ENCODE measurements at places on chromosomes 6 and 20. TPM values are rescaled to one million over a fixed set of nuclear protein-coding genes. Genes with fewer than 3 reads are reported as not detected.

GRCh38 chr6:151392427-151392826 lies 1.1 kb upstream of the ZBTB2 start:
- peak overlapping the region; percentile 90 for H3K27ac ChIP-seq
- DNase-seq, result no peak
- peak overlapping the region; percentile 94 for H3K4me3 ChIP-seq
- peaks cover 17% of the 10 kb centered on the region for H3K36me3 ChIP-seq

The B3GAT2 gene
- total RNA-seq, result not detected

GRCh38 chr6:120590611-120591010 lies 743.7 kb downstream of the TBC1D32 start:
- H3K36me3 ChIP-seq, result no peaks in the 10 kb centered on the region
- DNase-seq, result no peak
- H3K27me3 ChIP-seq, result no peaks in the 10 kb centered on the region
- no peak overlapping the region for H3K4me3 ChIP-seq
- H3K27ac ChIP-seq, result no peak overlapping the region

DNA sequence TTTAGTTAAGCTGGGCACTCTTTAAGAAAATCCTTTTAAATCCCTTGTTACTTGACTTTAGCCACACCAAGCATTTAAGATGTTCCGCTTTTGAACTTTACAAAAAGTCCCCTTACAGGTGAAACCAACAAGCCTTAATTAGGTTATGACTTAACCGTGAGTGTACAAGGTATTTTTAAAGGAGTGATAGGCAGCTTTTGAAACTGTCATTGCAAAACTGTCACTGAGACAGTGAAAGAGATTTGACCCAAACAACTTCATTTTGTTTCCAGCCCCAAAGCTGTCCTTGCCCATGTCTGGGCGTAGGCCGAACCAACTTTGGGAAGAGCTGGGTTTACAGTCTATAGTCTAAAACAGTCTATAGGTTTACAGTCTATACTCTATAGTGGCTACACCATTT lies 305.4 kb downstream of the FARS2 start:
- 0 out of 2 replicates have a peak, but pooled peaks cover 4% of the 10 kb centered on the region for H3K36me3 ChIP-seq
- H3K27ac ChIP-seq, result no peak overlapping the region
- no peak overlapping the region for H3K4me3 ChIP-seq
- no peak for DNase-seq

The PRSS16 gene
- not detected for total RNA-seq

GRCh38 chr6:37618916-37619590 lies 78.6 kb downstream of the MDGA1 start:
- no peaks in the 10 kb centered on the region for H3K36me3 ChIP-seq
- no peak overlapping the region for H3K4me3 ChIP-seq
- H3K4me1 ChIP-seq, result peaks cover 70% of the 10 kb centered on the region
- no peaks in the 10 kb centered on the region for H3K27me3 ChIP-seq
- no peak for DNase-seq
- H3K27ac ChIP-seq, result peak overlapping the region; percentile 40

Measured in HFFc6 (cell line).